ENCODE measurements at places on chromosomes 1 and 21.

DNA sequence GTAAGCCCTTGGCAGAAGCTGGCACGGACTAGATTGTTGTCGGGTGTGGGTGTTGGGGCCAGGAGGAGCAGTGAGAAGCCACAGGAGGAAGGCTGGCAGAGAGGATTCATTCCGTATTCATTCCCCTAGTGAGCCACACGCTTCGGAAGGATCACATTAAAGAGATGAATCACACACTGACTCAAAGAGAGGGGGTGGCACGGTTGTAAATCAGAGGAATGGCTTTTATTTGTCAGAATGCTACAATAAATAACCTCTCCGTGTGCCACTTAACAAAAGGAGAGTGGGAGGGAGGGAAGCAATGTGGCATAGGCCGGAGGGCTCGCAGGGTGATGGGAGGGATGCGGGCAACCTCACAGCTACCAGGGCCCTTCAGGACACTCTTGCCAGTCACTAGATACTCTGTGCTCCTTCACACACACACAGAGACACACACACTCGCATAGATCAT, 135.5 kb downstream of the HIVEP3 start:
- peaks cover 5% of the 10 kb centered on the region for H3K4me1 ChIP-seq
- no peak for DNase-seq
- H3K27me3 ChIP-seq, result peaks cover 7% of the 10 kb centered on the region
- no peak overlapping the region for H3K4me3 ChIP-seq
- no peak overlapping the region for H3K27ac ChIP-seq
- H3K36me3 ChIP-seq, result no peaks in the 10 kb centered on the region

- DNase-seq, result no peak
- peak overlapping the region; percentile 20 for H3K27ac ChIP-seq
These were observed 119.2 kb downstream of the EDEM3 start for GRCh38 chr1:184635347-184635979.

DNA sequence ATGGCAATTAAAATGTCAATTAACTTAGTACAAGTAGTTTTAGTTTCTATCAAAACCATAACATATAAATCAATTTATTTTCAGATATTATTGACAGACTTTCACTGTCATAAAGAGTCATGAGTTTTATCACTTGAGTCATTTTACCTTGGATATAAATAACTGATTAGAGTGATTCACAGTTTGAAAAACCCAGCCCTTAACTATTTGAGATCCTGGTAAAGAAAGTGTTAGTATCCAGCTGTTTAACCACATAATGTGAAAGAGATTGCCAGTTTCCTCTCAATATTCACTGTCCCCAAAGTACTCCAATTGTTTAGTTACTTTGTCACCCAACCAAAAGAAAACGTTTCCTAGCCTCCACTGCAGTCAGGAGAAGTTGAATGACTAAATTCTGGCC, 91.3 kb downstream of the UCHL5 start:
- H3K27me3 ChIP-seq, result no peaks in the 10 kb centered on the region
- H3K4me3 ChIP-seq, result no peak overlapping the region
- no peaks in the 10 kb centered on the region for H3K36me3 ChIP-seq
- no peak overlapping the region for H3K27ac ChIP-seq

GRCh38 chr1:233470741-233471499, 143.0 kb upstream of the KCNK1 start:
- H3K36me3 ChIP-seq, result no peaks in the 10 kb centered on the region
- H3K27ac ChIP-seq, result no peak overlapping the region
- H3K4me3 ChIP-seq, result no peak overlapping the region
- H3K27me3 ChIP-seq, result no peaks in the 10 kb centered on the region
- no peak for DNase-seq

All from neuronal stem cell (in vitro differentiated cells).